Cardiac atrium fibroblast (primary cell): ENCODE measurements at places on chromosomes 4 and X. TPM values are rescaled to one million over a fixed set of nuclear protein-coding genes. Genes with fewer than 3 reads are reported as not detected.

Gene XAGE1B
- not detected in 2 replicates for total RNA-seq

Gene XAGE1A
- total RNA-seq, result not detected in 2 replicates

Gene PLXNA3
- total RNA-seq, result 16.4 and 27.9 TPM in 2 replicates

Gene DCAF4L1
- under 0.01 TPM in 1 of 2 replicates, not detected in the other for total RNA-seq
